Effector CD4-positive, alpha-beta T cell (primary cell): ENCODE measurements at places on chromosomes 7 and 10.

- DNase-seq, result no peak
Measured at GRCh38 chr7:43296306-43296705, 183.9 kb downstream of the HECW1 start.

DNA sequence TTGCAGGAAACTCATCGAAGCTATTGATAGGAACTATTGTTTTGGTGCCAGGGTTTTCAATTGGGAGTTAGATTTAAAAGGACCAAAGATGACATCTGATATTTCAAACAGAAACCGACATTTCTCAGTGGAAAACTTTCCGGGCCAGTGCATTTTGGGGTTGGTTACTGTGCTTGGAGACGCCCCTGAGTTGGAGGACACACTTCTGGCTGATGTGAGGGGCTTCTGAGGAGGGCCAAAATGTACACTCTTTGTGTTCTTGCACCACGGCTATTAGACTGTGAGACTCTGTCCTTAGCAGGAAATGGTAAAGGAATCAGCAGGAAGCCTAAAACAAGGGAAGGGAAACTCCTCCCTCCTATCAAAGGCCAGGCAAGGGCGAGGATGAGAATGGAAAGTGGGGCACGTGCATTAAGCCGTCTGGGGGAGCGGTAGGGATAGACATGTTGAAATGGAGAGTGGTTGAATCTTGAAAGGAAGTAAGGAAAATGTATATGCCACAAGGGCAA is 1.8 kb upstream of the SRGN start:
- DNase-seq, result no peak

GRCh38 chr10:128373071-128373749 is 247.0 kb upstream of the MKI67 start:
- no peak for DNase-seq

GRCh38 chr7:123819001-123819400 is 26.0 kb upstream of the HYAL4 start:
- no peak for DNase-seq

- DNase-seq, result no peak
Measured at GRCh38 chr7:47078241-47078640, 503.7 kb downstream of the TNS3 start.

DNA sequence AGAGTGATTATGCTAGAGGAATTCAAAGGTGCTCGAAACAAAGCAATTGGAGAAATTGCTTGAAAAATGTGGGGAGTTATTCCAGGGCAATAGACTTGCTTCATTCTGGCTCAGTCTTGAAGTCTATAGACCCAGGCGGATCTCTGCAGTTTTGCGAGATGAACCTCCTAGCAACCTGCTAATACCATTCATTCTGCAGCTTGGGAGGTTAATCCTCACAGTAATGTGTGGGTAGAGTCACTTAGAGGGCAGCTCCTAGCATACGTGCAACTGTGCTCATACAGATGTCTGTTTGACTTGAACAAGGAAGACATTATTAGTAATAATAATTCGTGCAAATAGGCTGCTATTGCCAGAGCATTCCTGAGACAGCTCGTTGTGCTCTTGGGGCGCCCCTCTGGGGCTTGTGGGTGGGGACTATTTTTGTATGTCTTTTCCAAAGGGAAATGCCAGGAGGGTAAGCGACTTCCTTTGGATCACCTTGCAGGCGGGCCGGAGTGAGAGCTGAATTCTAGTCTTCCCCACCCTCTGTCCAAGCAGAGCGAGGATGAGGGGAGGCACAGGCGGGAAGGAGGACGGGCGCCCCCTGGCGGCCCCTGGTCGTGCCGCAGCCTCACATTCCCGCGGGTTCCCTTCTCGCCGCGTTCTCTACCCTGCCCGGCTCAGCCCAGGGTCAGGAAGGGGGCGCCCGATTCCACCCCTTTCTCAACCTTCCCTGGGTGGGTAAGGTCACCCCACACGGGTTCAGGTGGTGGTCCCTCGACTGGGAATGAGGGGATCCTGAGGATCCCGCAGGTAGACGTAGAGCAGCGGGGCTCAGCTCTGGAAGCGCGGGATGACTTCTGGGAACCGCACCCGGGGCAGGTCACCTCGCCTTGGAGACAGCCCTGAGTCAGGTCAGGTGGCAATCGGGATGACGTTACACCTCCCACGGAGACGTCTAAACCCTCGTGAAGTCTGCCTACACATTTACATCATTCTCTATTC is 241.5 kb downstream of the PHTF2 start:
- peak; percentile 25 for DNase-seq

DNA sequence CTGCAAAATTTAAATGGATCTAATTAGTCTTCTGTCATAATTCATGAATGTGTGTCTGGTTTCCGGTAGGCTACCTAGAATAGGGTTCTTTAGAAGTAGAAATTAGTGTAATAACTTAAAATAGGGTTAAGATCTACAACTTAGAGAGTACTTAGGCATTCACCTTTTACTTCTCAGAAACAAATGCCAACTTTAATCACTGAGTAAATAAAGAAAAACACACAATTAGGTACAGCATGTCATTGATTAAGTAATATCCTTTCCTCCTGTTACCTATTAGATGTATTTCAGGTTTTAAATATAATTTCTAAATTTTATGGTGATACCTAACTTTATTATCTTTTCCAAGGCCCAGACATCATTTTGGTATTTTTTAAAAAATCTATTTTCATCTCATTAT is 9.3 kb downstream of the ANKRD7 start:
- DNase-seq, result no peak

DNA sequence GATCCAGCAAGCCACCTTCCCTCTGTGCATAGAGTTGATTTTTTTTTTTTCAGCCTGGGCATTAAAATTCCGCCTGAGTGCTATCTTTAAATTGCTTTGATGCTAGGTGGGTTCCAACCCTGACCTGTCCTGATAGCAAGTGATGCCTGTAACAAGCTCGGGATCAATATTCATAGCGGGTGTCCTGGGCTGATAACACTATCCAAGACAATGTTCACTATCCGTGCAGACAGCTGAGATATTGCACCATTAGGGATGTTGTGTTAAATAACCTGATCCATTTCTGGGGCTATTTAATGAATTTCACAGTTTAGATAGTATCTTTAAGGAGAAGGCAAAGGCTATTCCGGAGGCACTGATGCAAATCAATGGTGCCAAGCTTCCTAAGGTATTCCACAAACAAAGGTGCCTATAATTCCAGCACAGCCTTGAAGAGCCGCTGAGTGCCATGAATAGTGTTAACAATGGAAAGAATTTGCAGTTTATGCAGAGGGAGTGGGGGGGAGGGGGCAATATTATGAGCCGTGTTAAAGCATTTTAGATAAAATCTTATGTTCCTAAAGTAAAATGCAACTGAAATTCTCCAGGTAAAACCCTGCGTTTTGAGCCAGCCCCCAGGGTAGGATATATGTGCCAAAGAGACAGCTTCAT is 4.2 kb upstream of the NKX1-2 start:
- no peak for DNase-seq

DNA sequence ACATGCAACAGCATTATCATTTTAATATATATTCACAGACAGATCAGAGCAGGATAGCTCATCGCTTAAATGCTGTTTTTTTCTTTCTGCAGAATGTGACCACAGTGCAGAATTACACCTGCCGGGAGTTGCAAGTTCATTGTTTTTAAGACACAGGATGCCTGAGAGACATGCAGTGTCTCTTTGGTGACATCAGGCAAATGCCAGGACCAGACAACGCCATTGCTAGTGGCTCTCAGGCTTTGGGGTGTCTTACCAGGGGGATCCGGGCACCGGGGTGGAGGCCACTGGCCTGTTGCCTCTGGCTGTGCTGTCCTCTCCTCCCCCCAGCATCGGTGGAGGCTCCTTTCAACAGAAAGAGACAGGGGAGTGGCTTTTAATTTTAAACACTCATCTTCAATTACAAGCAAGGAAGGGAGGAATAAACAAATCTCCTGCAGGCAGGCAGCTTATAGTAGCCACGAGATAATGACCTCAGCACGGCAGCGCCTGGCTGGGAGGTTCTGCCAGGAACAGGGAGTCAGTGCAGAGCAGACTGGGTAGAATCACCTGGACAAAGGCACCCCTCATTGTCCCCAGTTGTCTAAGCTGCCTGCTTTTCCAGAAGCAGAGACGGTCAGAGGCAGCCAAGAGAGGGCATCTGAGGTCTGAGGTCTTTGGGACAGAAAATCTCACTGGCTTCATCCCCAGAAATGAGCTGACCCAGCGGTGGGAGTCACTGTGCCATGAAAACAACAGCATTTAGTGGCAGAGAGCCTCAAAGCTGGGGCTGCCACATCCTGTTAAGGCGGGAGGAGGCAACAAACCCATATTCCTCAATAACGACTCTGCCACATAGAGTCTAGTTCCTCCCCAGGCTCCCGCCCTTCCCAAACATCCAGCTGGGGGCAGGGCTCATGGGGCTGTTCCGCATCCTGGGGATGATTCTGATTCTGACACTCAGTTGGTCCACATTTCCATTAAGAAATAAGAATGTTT is 148.4 kb downstream of the TCERG1L start:
- no peak for DNase-seq

GRCh38 chr10:6115411-6115810 is 26.6 kb downstream of the RBM17 start:
- DNase-seq, result no peak

- no peak for DNase-seq
Measured at GRCh38 chr7:91068136-91068795, 196.0 kb upstream of the FZD1 start.
